Adrenal gland (tissue), 19 donors: ENCODE measurements at places on chromosomes 13 and 19. TPM values are rescaled to one million over a fixed set of nuclear protein-coding genes. Genes with fewer than 3 reads are reported as not detected.

DNA sequence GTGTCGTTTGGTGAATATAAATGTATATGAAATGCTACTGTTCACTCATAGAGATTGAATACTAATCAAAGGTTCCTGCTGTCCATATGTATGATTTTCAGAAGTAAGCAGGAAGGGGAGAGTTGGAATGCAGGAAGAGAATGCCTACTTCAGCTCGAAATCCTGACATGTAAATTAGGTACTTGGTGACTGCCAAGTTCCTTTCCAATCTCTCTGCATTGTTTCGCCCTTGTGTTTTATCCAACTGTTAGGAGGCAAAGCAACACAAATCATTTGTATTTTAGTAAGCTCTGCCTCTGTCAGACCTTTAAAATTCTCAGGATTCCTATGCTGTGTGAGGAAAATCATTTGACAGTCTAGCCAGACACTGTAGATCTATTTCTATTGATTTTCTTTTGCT is 9.0 kb downstream of the STARD13 start:
- DNase-seq = no peak

DNA sequence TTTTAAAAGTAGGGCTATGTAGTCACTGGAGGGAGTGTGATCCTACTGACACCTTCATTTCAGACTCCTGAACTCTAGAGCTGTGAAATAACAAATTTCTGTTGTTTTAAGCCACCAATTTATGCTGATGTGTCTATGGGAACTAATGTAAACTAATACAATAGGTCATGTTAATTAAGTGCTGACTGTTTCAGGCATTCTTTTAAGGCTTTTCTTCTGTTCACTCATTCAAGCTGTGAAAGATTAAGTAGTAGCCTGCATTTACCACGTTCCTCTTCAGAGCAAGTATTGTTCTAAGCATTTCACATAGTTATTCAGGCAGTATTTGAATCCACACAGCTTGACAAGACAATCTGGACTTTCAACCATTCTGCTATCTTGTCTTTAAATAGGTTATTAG is 1135.0 kb downstream of the SLITRK1 start:
- no peak for DNase-seq

GRCh38 chr13:77898097-77898496 is 20.5 kb downstream of the EDNRB start:
- no peak for DNase-seq

- DNase-seq = no peak
Measured at GRCh38 chr19:11390933-11391680, 7.0 kb upstream of the EPOR start.

Gene ZNF121
- 23.5 TPM for total RNA-seq

Gene ZNF823
- total RNA-seq = 2.7 TPM

DNA sequence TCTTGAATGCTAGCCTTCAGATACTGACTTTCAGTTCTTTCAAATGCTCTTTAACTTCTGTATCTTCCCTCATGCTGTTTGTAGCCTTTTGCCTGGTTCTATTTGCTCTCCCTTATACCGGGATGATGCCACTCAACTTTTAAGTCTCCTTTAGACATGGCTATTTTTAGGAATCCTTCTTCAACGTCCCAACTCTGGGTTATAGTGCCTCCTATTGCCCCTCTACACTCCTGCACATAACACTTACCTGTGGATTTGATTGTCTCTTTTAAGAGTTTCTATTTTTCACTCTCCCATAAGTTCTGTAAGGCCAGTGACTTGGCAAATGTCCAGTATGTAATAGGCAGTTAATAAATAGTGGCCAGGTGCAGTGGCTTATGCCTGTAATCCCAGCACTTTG is 343.0 kb downstream of the KLF5 start:
- no peak for DNase-seq

- DNase-seq = no peak
Measured at GRCh38 chr13:93964146-93964512, 515.4 kb downstream of the DCT start.

- no peak for DNase-seq
Measured at GRCh38 chr19:45621389-45621788, 17.8 kb downstream of the EML2 start.

DNA sequence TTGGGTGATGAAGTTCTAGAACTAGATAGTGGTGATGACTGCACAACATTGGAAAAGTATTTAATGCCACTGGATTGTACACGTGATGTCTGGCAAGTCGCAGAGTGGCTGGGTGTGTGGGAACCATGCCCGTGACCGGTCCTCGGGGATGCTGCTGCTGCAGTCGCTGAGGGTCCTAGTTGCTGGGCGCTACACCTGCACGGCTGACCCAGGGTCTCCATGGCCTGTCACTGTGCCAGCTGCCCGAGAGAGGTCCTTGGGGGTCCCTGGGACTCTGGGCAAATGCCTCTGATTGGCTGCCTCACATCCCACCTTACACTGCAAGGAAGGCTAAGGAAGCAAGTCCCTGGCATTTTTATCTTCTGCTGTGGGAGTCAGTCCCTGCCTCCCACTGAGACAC is 109.1 kb upstream of the PABPC3 start:
- no peak for DNase-seq

GRCh38 chr13:89115307-89115706 is 1444.1 kb downstream of the SLITRK5 start:
- no peak for DNase-seq

Gene CCDC194
- 2.8 TPM for total RNA-seq

Gene ATP11A
- total RNA-seq = 31.9 TPM
